Naive B cell (primary cell): ENCODE measurements at places on chromosomes 5 and 9. TPM values are rescaled to one million over a fixed set of nuclear protein-coding genes. Genes with fewer than 3 reads are reported as not detected.

The PCA3 gene
- not detected for polyA plus RNA-seq

The GPRIN1 gene
- polyA plus RNA-seq, result 0.15 TPM

The GABRP gene
- not detected for polyA plus RNA-seq

The LCN2 gene
- polyA plus RNA-seq, result 1.2 TPM

GRCh38 chr5:93604644-93605515, 21.9 kb downstream of the NR2F1 start:
- DNase-seq, result no peak

- DNase-seq, result no peak
Observed at GRCh38 chr5:6496636-6497035, 48.0 kb downstream of the UBE2QL1 start.

GRCh38 chr9:94881940-94882339, 155.4 kb downstream of the AOPEP start:
- DNase-seq, result peak; percentile 69

DNA sequence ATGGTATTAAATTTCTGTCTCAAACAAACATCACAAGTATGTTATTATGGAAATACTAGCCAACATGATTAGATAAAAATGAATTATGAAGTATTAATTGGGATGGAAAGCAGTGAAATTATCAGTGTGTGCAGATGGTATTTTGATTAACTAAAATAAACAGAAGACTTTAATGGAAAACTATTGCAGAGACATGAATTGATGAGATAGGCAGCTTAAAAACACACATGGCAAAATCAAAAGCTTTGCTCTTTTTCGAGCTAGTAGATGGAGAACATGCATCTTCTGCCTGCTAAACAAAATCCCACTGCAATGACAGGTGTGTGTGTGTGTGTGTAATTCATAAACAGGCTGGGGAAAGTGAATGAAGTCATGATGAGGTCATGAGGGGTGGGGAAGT, 426.2 kb downstream of the MTRR start:
- DNase-seq, result no peak

DNA sequence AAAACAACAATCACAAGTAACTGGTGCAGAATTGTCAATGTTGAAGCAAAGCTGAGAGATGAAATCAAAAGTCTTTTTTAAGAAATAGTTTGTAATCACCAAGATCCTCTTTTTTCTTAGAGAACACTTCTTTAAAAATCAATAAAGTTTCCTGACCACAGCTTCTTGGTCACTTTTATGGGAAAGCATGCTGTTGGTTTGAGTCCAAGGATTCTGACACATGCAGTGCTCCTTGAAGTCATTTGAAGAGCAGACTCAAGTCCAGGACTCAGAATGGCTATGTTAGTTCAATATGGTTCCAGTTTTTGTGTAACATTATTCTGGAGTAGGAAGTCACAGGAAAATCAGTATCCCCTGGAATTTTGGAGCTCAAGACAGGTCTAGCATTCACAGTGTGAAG, 480.6 kb downstream of the NR2F1-AS1 start:
- DNase-seq, result no peak
